Activated CD4-positive, alpha-beta T cell treated with anti-CD3 and anti-CD28 coated beads, Interleukin-2, amount 50 U/mL, for 1 hour (primary cell): ENCODE measurements at places on chromosomes 1 and 21.

DNA sequence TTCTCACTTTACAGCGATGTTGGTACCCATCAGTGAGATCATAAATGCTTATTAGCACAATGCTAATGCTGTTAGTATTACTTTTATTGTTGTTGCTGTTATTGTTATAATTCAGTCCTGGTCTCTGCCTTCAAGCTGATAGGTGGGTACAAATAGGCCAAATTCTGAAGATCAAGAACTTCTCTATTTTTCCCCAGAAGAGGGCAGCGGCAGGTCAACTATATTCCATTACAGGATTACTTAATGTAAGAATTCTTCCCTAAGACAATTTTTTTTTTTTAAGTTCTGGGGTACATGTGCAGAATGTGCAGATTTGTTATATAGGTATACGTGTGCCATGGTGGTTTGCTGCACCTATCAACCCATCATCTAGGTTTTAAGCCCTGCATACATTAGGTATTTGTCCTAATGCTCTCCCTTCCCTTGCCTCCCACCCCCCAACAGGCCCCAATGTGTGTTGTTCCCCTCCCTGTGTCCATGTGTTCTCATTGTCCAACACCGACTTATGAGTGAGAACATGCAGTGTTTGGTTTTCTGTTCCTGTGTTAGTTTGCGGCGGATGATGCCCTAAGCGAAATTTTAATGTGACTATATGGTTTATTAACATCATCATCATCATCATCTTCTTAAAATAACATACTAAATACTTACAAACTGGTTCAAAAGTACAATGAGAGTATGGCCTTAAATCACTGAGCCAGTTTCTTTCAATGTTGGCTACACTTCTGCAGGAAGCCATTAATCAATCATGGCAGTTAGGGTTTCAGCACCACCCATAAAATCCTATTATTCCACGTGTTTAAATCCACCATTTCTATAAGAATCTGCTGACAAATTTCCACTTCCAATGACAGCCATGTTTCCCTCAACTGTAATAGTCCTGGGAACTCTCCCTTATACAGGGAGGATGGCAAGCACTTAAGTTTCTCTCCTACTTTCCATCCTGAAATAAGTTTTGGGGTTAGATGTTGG, 19.2 kb downstream of the SLC19A2 start:
- DNase-seq: no peak

DNA sequence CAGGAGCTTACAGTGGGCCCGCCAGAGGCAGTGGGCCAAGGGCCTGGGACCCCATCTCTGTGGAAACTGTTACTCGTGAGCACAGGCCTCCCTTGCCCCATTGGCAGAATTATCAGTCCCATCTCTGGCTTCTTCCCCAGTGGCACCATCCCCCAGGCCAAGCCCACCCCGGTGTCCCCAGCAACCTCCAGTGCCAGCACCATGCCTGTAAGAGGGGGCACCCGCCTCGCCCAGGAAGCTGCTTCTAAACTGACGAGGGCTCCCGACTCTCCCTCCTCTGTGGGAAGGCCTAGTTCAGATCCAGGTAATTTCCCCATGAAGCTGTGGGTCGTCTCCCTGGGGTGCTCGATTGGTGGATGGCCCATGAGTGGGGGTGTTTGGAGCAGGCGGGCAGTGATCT, 46.8 kb downstream of the TNFRSF8 start:
- DNase-seq: no peak

DNA sequence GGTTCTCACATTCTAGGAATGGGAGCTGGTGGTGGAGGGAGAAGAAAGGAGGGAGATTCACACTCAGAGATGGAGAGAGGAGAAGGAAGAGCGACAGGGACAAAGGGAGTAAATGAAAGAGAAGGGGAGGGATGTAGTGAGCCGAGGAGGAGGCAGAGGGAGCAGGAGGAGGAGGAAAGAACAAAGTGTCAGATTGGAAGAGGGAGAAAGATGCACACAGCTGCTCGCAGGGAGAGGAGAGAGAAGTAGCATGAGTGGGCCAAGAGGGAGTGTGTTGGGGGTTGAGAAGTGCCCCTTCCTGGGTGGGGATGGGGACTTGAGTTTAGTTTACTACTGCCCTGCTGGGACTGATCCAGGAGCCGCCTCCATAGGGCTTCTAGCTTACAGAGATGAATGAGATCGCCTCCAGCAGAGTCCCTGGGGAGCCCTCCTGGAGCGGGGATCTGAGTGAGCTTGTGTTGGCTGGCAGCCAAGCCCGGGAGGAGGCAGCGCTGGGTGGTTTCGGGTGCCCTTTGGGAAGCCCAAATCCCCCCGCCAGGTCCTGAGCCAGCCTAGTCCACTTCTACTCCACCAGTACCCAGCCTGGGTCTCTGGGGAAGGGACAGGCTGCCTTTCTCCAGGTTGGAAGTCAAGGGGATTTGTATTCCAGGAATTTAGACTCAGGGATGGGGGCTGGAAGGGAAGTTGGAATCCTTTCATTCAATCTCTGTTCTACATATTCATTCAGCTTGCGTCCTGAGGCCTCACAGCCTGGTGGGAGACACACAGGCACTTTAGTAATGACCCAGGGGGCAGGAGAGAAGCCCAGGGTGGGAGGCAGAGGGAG, 20.9 kb downstream of the PTPRU start:
- no peak for DNase-seq

GRCh38 chr1:220791956-220792355, 5.2 kb downstream of the MTARC1 start:
- DNase-seq: no peak

DNA sequence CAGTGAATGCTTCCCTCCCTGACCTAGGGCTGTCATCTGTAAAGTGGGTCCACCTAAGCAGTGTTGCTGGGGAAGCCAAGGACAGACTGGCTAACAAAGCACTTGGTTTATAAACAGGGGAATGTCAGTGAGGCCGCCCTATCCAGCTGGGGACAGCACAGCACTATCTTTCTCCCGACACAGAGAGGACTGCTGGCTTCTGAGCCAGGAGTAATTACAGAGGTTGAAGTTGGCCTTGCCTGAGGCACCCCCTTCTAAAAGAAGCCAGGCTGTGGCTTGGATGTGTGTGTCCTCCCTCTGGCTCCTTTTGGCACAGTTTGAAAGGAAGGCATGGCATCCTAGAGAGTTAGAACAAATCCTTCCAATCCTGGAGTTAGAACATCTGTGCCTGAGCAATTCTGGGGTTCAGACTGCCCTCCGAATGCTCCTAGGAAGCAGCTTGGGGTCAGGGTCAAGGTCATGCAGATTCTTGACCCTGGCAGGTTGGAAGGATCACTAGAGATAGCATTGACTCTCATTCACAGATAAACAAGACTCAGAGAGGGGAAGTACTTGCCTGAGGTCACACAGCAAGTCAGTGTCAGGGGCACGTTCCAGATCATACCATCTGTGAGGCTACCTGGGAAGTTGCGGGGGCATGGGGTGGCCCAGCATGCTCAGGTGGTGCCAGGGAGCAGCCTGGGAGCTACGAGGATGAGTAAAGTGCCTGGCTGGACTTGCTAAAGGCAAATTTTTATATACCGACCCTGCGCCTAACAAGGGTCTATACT, 1.3 kb upstream of the LDLRAP1 start:
- DNase-seq: no peak

DNA sequence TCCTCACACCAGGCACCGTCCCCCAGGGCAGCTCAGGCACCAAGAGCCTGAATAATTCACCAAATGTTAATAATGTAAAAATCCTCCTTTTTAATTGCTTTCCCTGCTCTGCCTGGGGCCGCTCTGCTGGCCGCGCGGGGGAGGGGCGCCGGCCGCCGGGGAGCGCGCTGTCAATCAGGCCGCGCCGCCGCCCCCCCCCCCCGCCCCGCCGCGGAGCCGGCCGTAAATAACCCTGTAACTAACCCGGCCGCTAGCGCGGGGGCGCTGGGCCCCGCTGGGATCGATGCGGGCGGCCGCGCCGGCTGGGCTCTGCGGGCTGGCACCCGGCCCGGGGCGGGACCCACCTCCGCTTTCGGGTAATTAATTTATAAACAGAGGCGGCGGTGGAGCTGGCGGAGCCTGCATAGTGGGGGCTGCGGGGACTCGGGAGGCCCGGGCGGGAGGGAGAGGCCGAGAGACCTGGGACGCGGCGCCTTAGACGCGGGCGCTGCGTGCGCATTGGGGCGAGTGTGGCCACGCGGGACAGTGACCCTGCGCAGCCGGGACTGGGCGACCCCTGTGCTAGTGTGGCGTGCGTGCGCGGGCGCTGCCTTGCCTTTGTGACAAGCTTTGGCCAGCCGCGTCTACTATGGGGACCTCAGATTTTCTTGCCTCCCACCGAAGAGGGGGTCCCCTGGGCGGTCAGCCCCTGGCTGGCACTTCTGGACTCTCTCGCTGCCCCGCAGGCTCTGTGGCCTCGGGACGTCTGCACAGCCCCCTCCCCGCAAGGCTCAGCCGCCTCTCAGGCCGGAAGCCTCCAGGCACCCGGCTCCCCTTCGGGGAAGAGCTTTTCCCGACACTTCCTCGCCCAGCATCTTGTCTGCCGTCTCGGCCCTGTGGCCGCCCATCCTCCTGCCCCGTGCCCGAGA, 16.6 kb downstream of the SAMD11 start:
- no peak for DNase-seq

GRCh38 chr1:47696737-47697441, 259.0 kb downstream of the FOXD2 start:
- DNase-seq: no peak

GRCh38 chr1:223345720-223346119, 18.3 kb downstream of the SUSD4 start:
- no peak for DNase-seq

DNA sequence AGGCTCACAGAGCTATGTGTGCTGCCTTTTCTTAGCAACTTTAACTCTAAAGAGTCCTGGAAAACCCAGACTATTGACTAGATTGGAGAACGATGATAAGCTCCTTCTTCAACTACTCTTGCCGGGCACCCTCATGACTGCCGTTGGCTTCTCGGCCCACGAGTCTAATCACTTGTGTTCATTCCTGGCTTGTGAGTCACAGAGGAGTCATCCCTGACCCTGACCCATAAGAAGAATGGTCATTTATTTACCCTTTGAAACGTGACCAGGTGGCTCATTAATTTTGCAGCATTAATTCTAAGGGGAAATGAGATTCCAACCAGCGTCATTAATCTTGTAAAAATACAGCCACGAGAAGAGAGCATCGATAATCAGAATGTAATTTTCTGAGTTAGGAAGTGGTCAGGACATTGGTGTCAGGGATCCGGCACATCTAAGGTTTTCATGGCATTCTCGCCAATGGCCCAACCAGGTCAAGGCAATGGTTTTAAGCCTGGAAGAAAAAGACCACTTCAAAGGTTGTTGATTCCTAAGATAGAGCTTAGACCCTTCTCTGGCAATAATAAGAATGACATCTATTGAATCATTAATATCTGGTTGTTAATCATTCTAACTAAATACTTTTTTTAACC, 183.6 kb upstream of the RUNX1 start:
- DNase-seq: no peak

DNA sequence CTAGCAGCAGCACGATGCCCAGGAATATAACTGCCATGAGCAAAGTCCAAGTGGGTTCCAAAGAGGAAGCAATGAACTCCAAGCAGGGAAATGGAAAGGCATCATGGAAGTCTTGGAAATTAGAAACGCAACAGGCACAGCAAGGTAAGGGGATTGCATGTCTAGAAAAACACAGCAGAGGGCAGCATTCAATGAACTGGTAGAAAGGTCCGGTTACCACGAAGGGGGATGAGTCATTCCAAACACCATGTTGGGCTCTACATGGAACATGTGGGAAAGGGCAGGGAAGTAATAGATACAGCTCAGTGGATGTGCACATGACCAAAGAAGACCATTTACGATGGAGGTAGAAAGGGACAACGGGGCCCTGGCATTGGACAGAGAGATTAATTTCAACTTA, 36.4 kb downstream of the RXRG start:
- no peak for DNase-seq

GRCh38 chr21:32426592-32427051, 14.1 kb downstream of the EVA1C start:
- no peak for DNase-seq

DNA sequence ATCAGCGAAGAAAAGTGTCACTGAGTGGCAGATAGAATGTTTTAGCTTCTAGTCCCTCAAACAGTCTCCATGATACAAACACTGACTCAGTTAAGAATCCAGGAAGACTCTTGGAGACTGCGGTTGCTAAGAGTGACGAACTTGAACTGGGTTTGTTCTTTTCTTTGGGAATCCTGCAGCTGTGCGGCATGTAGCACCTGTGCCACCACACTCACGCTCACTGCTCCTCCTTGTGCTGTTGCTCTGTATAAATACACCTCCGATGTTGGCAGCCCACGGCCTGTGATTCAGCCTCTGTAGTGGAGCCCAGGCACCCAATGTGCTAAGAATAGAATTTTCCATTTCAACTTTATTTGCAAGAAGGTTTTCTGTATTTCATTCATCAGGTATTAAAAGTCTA, 5.5 kb upstream of the PPIE start:
- no peak for DNase-seq

- no peak for DNase-seq
Observed at GRCh38 chr1:27968692-27969091, 8.9 kb downstream of the XKR8 start.

- peak; percentile 70 for DNase-seq
Observed at GRCh38 chr1:25642574-25643108, 26.1 kb downstream of the MAN1C1 start.

GRCh38 chr1:55695151-55695550, 480.0 kb upstream of the USP24 start:
- DNase-seq: no peak

DNA sequence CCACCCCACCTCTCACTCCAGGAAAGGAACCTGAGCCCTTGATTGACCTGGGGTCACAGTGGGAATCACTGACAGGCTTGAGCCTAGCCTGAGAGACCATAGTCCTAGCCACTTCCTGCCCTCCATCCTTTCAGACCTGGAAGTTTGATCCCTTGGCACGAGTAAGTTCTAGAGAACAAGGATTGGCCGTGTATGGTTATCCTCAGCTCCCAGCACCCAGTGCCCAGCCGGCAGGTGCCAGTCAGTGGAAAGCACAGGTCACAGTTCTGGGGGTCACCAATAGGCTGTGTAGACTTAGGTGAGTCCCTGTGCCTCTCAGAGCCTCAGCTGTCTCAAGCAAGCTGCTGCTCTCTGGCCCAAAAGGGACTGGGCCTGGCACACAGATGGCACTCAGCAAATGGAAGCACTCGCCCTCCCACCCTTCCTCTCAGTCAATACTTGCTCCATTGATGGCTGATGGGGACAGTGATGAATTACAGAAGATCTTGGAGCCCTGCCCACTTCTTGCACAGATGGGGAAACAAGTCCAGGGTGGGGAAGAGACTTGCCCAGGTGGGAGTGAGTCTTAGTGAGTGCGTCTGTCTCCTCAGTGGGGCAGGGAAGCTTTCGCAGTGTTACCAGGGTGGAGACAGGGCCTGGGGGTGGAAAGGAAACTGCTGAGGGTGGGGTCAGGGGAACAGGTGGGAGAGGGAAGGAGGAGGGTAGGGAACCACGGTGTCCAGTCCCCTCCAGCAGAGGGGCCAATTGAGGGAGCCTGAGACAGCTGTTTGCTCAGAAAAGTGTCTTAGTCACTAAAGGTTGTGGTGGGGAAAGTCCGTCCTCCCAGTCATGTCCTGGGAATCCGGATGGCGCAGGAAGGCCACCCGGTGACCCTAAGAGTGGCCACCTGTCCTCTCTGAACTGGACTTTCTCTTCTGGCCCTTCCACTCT, 2.6 kb upstream of the KCNQ4 start:
- no peak for DNase-seq

- DNase-seq: no peak
Observed at GRCh38 chr1:15151377-15151806, 2.2 kb upstream of the TMEM51 start.
